ENCODE measurements at places on chromosomes 4 and X.

- no peak for DNase-seq
These were observed 47.3 kb downstream of the JAKMIP1 start for GRCh38 chr4:6152869-6153705.

DNA sequence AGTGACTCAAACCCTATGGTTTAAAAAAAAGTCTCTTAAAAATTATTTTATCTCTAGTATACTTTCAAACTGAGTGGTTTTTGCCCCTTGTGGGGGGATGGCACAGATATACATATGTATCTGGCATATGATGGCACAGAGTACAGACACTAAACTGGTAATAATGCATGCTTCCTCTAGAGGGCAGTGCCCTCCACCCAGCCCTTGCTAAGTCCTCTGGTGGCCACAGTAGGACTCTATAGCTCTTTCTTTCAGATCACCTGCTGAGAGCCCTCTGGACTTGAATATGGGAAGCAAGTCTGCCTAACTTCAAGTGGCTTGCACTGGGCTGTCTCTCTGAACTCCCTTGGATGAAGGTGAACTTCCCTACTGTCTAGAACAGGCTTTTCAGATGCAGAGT is 66.3 kb downstream of the TSPAN7 start:
- peak; percentile 79 for DNase-seq

- no peak for DNase-seq
These were observed 178.1 kb upstream of the VEGFC start for GRCh38 chr4:176970853-176971252.

GRCh38 chr4:20106921-20107320 is 144.8 kb upstream of the SLIT2 start:
- DNase-seq = no peak

Data from hematopoietic multipotent progenitor cell treated with erythropoietin and hydrocortisone succinate and interleukin-3 and kit ligand, for 15 days (in vitro differentiated cells).